ENCODE measurements at places on chromosomes 4 and X. TPM values are rescaled to one million over a fixed set of nuclear protein-coding genes. Genes with fewer than 3 reads are reported as not detected.

Gene SLC7A11
- polyA plus RNA-seq = 1.9 TPM

Gene RNF128
- polyA plus RNA-seq = 15.4 TPM

Gene DTHD1
- 0.04 TPM for polyA plus RNA-seq

Gene CSN3
- not detected for polyA plus RNA-seq

Gene MMRN1
- 5.8 TPM for polyA plus RNA-seq

Gene HTN3
- not detected for polyA plus RNA-seq

Gene BLOC1S4
- 12.7 TPM for polyA plus RNA-seq

Gene TEX13C
- not detected for polyA plus RNA-seq

Gene CXCL11
- polyA plus RNA-seq = 0.40 TPM

Gene NKX1-1
- not detected for polyA plus RNA-seq

Gene SERPINA7
- polyA plus RNA-seq = 0.42 TPM

Gene SPP1
- polyA plus RNA-seq = 306 TPM

Gene SLC30A9
- 124 TPM for polyA plus RNA-seq

Gene UBE2D3
- 371 TPM for polyA plus RNA-seq

Gene UNC5C
- 35.4 TPM for polyA plus RNA-seq

Gene ARHGAP6
- polyA plus RNA-seq = 14.1 TPM

Gene SH3BP2
- 30.8 TPM for polyA plus RNA-seq

Gene STBD1
- 2.1 TPM for polyA plus RNA-seq

Gene FATE1
- polyA plus RNA-seq = not detected

Gene UVSSA
- 6.9 TPM for polyA plus RNA-seq

DNA sequence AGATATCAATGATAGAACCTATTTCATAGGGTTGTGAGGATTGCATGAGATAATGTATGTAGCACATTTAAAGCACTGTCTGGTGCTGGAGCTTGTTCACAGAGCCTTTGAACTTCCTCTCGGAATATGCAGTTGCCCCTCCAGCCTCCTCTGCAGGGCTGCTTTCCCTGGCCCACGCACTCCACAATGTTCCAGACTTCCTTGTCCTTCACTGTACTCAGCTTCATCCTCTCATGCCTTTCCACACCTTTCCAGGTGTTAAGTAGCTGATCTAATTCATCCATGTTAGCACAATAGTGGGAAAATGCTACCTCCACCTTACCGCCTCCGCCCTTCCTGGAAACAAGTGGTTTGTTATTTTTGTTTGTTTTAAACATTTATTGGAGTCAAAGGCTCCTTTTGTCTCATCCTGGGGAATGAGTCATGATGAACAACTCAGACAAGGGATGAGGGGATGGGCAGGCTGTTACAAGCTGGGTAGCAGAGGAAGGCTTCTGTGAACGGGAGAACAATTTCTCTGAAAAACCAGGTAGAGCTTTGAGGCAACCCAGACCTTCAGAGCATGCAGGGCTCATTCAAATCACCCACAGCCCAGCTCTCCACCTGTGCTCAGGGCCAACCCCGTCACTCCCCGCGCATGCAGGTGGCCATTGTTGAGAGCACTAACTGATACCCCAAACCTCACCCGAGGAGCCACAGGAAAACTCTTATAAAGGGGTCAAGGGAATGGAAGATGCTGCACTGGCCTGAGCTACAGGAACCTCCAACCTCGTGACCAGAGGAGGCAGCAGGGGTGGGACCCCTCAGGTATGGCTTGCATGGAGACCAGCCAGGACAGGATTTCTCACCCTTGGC, 84.9 kb upstream of the TBL1X start:
- DNase-seq = no peak

- DNase-seq = no peak
These were observed 645.7 kb downstream of the TLL1 start for GRCh38 chr4:166518776-166519175.

DNA sequence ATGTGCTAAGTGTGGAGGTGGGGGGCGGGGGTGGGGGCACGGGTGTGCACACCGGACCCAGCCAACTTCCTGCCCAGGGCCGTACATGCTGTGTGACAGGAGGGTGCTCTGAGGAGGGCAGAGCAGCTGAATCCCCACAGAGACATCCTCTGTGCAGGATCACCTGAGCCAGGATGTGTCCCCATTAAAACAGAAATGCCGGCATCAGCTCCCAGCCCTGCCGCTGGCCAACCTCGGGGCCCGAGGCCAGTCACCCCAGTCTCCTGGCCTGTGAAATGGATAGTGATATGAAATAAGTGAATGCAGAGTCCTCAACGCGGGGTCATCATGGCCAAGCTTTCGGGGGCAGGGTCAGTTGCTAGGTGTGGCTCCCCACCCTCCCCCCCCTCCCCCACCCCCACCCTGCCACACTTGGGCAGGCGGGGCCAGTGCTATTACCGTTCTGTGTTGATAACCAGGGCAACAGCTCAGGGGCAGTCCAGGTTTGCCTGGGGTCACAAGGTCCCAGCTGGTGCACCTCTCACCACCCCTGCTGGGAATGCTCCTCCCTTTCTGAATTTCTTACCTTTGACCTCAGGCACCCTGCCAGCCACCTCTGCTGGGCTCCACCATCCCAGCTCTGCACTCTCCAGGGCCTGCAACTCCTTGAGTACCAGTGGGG, 227.2 kb upstream of the PSAPL1 start:
- DNase-seq = no peak

DNA sequence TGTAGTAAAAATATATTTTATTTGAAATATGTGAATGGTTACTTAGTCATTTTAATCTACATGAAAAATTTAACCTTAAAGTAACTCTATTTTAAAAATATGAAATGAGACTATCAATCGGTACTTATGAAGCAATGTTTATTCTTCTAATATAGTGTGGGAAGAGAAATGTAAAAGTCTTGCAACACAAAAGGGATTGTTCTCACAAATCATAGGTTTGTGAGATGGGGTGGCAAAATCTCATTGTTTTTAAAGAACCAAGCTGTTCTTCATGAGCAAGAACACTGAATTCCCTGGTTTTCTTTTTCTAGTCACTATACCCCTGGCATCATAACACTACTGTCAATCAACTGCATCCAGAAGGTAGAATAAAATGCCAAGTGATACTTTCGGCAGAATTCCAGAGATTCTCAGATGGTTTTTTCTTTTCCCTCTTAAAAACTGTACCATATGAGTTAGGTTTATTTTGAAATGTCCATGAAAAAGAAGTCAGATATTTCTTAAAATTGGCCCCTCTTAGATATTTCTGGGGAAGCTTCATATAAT, 52.2 kb downstream of the SNCA start:
- DNase-seq = no peak

- no peak for DNase-seq
These were observed 104.3 kb downstream of the USP46 start for GRCh38 chr4:52554612-52555355.

DNA sequence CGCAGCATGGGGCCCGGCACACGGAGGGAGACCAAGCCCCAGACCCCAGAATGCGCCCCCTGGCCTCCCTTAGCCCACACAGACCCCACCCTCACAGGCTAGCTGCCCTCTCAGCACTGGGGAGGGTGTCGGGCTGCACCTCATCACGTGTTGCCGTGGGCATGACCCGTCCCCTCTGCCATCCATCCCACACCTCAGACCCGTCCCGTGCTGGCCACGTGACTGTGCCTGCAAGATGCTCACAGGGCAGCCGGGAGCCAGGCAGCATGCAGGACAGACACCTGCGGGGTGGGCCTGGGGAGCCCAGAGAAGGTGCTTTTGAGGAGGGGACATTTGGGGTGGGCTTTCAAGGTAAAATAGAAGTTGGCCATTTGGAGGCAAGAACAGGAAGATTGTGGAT, 4.8 kb downstream of the MSANTD1 start:
- DNase-seq = no peak

DNA sequence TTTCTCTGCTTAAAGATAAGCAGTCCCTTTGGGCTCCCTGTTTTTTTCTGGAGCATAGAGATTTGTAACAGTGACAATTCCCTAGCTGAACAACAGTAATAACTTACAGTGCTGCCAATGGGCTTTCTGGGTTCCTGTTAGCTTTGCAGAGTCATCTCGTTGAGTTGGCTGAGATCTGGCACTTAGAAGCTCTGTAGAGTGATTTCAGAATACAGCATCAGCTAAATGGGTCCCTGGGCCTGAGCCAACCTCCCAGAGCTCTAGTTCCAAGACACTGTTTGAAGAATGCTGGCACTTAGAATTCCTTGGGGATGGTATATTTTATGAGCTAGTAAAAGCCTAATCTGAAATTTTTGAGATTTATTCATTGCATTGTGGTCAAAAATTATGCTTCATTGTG, 43.5 kb upstream of the SERTM2 start:
- DNase-seq = no peak

GRCh38 chrX:124085063-124085462, 123.6 kb downstream of the STAG2 start:
- DNase-seq = no peak

GRCh38 chr4:151246742-151247141, 30.2 kb upstream of the PRSS48 start:
- DNase-seq = no peak

DNA sequence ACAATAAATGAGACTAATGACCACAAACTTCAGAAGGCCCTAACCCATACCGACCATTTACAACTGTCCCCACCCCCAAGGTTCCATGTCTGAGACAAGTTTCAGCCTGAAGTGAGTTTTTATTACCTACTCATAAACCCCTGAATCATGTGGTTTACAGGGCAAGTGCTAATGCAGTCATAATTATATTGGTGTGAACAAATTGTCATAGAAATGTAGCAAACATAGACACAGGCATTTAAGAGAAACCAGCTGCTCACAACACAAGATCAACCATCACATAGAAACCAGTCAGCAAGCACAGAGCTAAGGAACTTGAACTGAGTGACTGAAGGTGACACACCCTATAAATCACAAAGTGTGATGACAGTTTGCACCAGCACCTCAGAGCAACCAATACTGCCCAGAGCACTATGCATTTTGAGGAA, 173.8 kb upstream of the MID1 start:
- peak; percentile 20 for DNase-seq

- DNase-seq = no peak
These were observed 131.4 kb downstream of the TRAM1L1 start for GRCh38 chr4:116953947-116954346.

- no peak for DNase-seq
These were observed 607.3 kb downstream of the ANKRD50 start for GRCh38 chr4:124105212-124105611.

- no peak for DNase-seq
These were observed 101.8 kb downstream of the ANXA5 start for GRCh38 chr4:121594796-121595526.

DNA sequence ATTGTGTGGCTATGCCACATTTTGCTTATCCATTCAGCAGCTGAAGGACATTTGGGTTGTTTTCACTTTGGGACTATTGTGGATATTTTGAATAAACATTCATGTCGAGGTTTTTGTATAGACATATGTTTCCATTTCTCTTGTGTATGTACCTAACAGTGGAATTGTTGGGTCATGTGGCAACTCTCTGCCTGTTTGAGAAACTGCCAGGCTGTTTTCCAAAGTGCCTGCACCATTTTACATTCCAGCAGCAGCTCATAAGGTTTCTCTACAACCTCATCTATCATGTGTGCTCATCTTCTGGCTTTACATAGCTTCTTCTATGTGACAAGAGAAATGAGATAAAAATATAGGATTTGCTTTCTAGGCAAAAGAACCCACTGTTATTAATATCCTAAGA, 29.5 kb upstream of the TSPAN5 start:
- no peak for DNase-seq

- DNase-seq = no peak
These were observed 26.4 kb upstream of the ARSJ start for GRCh38 chr4:114005569-114006442.

- no peak for DNase-seq
These were observed 2.1 kb upstream of the LEF1 start for GRCh38 chr4:108170631-108171338.

GRCh38 chr4:109912706-109913595, at the start of gene EGF:
TSS of gene EGF (plus strand) at chr4:109912883. CDS start at chr4:109913336, 453 bp downstream.
- DNase-seq = no peak

GRCh38 chr4:100288811-100289529, 98.7 kb upstream of the DDIT4L start:
- DNase-seq = no peak

GRCh38 chr4:147824884-147825283, 93.0 kb downstream of the ARHGAP10 start:
- no peak for DNase-seq

GRCh38 chrX:112631892-112632291, 47.8 kb downstream of the LHFPL1 start:
- no peak for DNase-seq

DNA sequence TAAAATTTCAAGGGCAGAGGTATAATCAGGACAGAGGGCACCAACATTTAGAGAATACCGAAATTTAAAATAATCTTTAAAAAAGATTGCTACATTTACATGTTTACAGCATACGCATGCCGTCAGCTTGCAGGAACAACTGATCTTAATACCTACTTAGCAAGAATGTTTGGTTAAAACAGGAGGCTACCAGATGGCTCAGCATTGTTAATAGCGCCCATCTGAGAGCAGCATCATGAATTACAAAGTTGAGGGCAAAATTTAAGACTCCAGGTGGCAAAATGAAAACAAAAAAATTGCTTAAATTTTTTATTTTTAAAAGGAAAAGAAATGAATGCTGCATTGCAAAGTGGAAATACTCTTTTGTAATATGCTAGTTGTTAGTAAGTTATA, 241.3 kb downstream of the C4orf33 start:
- no peak for DNase-seq

DNA sequence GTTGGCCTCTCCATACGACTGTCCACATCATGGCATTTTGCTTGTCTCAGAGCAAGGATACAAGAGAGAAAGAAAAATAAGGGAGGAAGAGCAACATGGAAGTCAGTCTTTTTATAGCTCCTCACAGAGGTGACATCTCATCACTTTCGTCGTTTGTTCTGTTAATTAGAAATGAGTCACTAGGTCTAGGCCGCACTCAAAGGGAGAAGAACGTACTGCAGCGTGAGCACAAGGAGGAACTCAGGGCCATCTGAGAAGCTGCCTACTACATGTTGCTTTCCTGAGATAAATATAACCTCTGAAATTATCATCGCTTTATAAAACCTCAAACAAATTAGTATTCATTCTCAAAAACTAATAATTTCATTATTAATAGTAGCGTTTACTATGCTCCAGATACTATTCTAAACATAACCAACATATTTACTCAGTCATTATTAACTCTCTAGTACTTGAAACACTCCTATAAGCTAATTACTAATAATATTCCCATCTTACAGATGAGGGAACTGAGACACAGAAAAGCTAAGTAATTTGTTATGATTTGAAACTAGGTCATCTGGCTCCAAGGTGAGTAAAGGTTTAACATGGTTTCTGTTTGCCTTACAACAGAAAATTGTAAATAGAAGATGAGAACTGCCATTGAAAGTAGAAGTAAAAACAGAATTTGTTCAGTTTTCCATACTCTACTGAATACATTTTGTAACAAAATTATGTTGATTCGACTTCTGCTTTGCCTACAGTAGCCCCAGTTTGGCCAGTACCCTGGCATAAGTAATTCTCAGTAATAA, 213.2 kb upstream of the UGT8 start:
- DNase-seq = no peak

DNA sequence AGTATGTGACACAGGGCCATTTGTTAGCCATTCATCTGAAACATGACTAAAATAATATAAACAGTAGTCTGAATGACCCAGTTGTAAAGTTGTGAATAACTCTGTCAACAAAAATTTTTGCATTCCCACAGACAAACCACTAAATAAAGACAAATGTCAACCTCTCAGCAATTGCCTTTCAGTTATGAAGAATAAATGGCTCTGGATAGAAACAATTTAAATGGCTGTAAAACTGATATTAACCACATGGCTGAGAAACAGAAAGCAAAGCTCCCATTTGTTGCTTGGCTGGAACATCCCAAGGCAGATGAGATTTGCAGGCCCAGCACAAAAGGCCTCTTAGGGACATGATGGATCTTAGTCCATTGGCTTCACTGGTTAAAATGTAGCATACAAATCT, 296.3 kb downstream of the GALNTL6 start:
- DNase-seq = peak; percentile 2

Data from right renal pelvis (tissue), 4 donors.